ENCODE measurements at places on chromosomes 7 and 10. TPM values are rescaled to one million over a fixed set of nuclear protein-coding genes. Genes with fewer than 3 reads are reported as not detected.

- no peak overlapping the region for H3K4me3 ChIP-seq
- H3K36me3 ChIP-seq, result peaks cover 5% of the 10 kb centered on the region
- no peaks in the 10 kb centered on the region for H3K27me3 ChIP-seq
- H3K4me1 ChIP-seq, result peaks cover 10% of the 10 kb centered on the region
These were observed 24.3 kb downstream of the PTPN12 start for GRCh38 chr7:77561352-77561751.

DNA sequence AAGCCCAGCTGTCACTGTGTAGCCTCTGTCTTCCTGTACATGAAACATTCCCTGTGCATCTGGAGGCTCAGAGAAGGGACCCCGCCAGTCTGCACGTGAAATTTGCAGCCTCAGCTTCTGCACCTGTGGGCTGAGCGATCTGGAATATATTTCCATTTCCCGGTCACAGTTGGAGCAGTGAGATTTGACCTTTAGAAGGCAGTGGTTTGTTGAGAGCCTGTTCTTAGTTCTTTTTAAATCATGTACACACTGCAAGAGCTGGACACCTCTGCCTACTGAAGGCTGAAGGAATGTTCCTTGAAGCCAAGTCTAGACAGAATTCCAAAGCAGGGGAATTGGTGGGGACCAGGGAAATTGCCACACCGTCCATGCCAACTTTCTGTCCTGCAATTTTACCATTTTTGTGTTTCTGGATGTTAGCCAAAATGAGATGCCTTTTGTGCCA lies 706.6 kb downstream of the INHBA start:
- no peaks in the 10 kb centered on the region for H3K4me1 ChIP-seq
- no peak overlapping the region for H3K27ac ChIP-seq
- H3K36me3 ChIP-seq, result no peaks in the 10 kb centered on the region
- H3K27me3 ChIP-seq, result peaks cover 7% of the 10 kb centered on the region

GRCh38 chr7:2104716-2105115 lies 128.0 kb downstream of the MAD1L1 start:
- H3K36me3 ChIP-seq, result no peaks in the 10 kb centered on the region
- H3K27me3 ChIP-seq, result no peaks in the 10 kb centered on the region
- peaks cover 67% of the 10 kb centered on the region for H3K4me1 ChIP-seq
- H3K4me3 ChIP-seq, result no peak overlapping the region

- H3K27me3 ChIP-seq, result peaks cover 76% of the 10 kb centered on the region
- H3K4me3 ChIP-seq, result no peak overlapping the region
- peaks cover 8% of the 10 kb centered on the region for H3K4me1 ChIP-seq
- no peaks in the 10 kb centered on the region for H3K36me3 ChIP-seq
- H3K27ac ChIP-seq, result peak overlapping the region; percentile 1
These were observed 2.6 kb downstream of the MET start for GRCh38 chr7:116674508-116675173.

DNA sequence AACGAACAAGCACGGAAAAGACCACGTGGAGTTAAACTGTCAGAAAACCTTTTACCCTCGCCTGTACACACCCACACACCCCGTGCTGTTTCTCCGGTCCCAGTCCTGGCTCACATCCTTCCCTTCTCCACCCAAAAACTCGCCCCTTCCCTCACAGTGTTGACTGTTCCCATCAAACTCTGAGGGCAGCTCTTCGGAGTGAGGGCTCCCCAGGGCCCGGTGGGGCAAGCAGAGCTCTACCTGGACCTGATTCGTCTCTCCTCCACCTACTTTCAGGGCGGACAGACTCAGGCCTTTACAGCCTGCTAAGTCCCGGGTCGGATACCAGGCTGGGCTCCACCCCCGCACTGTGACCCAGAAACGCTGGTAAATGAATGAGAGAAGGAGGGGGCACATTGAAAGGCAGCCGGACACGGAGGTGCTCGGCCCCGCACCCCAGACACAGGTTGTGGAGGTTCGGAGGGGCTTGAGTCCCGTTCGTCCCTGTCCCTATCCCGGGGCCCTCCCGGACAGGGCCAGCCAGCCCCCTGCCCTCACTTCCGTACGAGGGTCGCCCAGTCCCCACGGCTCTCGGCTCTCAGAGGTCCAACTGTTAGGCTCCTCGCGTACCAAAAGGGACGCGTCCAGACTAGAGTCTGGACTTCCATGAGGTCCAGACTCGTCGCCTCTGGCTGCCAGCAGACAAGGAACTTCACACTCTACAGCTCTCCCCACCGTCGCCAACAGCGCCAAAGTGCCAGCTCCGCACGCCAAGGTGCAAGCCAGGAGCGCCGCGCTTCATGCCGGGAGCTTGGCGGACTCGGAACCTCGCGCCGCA lies 31.7 kb upstream of the ASL start:
- H3K27ac ChIP-seq, result no peak overlapping the region
- H3K27me3 ChIP-seq, result peaks cover 17% of the 10 kb centered on the region
- H3K4me3 ChIP-seq, result peak overlapping the region; percentile 88
- peaks cover 10% of the 10 kb centered on the region for H3K4me1 ChIP-seq

- no peaks in the 10 kb centered on the region for H3K4me1 ChIP-seq
- no peak overlapping the region for H3K27ac ChIP-seq
- peaks cover 10% of the 10 kb centered on the region for H3K27me3 ChIP-seq
These were observed 155.0 kb upstream of the GRB10 start for GRCh38 chr7:50937727-50938126.

DNA sequence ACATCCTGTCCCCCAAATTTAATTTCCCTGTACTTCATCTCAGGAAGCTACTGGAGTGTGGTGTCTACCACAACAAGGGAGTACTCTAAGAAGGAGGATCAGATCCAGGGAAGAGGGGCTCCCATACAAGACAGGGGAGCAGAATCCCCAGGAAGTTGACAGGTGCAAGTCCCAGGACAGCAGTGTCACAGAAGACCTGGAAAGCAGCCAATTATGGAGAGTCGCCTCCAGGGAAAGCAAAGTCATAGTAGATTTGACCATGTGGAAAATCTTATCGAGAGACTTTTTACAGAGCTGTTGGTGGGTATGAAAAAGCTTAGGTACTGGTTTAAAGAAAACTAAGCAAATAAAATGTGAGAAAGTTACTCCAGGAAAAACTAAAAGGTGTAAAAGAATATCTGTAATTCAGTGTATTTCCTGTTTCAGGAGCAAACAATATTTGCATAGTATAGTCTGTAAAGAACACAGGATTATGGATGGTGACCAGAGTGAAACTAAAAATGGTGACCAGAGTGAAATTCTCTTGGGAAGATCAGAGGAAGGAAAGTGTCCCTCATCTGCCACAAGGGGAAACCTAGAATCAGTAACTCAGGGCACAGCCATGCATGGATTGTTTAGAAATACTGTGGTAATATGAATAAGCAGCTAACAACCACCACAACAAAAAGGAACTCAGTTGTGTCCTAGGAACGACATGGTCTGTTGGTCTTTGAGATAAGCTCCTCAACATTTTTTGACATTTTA lies 44.5 kb downstream of the LANCL2 start:
- H3K27me3 ChIP-seq, result no peaks in the 10 kb centered on the region
- no peaks in the 10 kb centered on the region for H3K36me3 ChIP-seq
- no peak overlapping the region for H3K27ac ChIP-seq
- H3K4me1 ChIP-seq, result no peaks in the 10 kb centered on the region

DNA sequence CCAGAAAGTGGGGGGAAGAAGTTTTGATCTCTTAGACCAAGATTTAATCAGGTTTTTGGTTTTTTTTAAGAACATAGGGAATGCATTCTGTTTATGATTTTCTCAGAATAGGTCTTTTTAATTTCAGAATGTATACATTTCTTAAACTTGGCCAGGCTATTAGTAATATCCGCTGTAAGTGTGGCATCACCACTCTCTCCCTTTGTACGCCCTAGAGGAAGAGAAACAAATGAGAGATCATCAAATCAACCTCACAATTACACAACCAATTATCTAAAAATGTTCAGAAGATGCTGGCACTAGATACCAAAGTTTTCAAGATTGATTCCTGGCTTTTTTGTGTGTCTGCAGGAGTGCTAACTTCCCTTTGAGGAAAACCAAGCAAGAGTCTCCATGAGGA lies 70.0 kb downstream of the KLF6 start:
- no peaks in the 10 kb centered on the region for H3K4me1 ChIP-seq
- DNase-seq, result no peak
- no peaks in the 10 kb centered on the region for H3K36me3 ChIP-seq
- H3K27me3 ChIP-seq, result no peaks in the 10 kb centered on the region
- H3K4me3 ChIP-seq, result no peak overlapping the region

DNA sequence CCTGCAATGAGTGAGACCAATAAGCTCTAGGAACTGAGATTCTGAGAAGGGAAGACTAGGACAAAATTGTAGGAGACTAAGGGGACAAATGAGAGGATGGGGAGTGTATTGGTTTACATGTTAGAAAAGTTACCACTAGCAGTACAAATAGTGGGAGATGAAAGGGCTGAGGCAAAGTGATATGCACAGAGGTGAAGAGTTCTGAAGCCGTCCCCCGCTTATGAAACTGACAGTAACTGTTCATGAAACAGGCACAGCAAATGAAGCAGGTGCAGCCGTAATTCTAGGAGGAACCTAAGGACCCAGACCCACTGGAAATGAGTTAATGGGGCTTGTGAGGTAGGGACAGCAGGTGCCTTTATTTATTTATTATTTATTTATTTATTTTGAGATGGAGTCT lies 211.3 kb downstream of the PRKG1 start:
- no peaks in the 10 kb centered on the region for H3K4me1 ChIP-seq
- DNase-seq, result no peak
- H3K27ac ChIP-seq, result no peak overlapping the region
- H3K4me3 ChIP-seq, result no peak overlapping the region

DNA sequence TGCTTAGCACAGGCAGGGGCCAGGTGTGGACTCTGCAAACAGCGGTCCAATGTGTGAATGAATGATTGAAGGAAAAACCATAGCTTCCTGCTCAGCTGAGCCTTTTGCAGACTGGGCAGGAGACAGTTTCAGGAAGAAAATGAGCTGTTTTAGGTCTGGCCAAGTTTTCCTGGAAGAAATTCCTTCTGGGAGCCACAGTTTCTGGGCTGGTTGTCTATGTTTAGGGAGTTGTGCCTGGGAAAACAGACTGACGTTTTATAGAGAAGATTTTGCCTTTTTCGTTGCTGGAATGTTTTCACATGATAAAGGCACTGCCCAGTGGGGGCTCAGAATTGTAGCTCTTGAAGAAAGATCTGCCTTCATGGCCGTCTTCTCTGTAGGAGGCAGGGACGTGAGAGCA lies 255.1 kb downstream of the CCSER2 start:
- no peaks in the 10 kb centered on the region for H3K4me1 ChIP-seq
- no peak overlapping the region for H3K4me3 ChIP-seq
- no peak for DNase-seq
- H3K27ac ChIP-seq, result no peak overlapping the region

DNA sequence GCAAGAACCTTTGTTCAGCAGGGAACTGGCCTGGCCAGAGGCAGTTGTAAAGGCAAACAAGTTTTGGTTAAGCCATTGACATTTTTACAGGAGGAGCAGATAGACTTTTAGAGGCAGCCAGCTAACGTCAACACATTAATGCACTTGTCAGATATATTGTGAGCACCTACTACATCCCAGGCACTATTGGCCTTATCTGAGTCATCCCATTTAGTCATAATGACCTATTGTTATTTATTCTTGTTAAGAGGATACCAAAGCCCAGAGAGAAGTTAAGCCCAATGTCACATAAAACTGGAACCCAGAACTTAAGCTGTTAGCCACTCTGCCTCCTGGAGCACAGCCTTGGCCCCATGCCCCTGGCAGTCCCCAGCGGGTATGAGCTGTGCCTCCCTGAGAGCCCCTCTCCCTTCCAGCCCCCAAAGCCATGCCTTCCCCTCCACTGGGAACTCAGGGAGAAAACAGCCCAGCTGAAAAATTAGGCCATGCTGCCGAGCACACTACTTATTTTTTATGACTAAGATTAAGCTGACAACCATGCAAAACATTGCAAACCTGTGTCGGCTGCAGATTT lies 32.7 kb upstream of the TRIM8 start:
- no peak overlapping the region for H3K4me3 ChIP-seq
- H3K27me3 ChIP-seq, result no peaks in the 10 kb centered on the region
- DNase-seq, result no peak
- H3K27ac ChIP-seq, result no peak overlapping the region
- peaks cover 6% of the 10 kb centered on the region for H3K4me1 ChIP-seq
- no peaks in the 10 kb centered on the region for H3K36me3 ChIP-seq

DNA sequence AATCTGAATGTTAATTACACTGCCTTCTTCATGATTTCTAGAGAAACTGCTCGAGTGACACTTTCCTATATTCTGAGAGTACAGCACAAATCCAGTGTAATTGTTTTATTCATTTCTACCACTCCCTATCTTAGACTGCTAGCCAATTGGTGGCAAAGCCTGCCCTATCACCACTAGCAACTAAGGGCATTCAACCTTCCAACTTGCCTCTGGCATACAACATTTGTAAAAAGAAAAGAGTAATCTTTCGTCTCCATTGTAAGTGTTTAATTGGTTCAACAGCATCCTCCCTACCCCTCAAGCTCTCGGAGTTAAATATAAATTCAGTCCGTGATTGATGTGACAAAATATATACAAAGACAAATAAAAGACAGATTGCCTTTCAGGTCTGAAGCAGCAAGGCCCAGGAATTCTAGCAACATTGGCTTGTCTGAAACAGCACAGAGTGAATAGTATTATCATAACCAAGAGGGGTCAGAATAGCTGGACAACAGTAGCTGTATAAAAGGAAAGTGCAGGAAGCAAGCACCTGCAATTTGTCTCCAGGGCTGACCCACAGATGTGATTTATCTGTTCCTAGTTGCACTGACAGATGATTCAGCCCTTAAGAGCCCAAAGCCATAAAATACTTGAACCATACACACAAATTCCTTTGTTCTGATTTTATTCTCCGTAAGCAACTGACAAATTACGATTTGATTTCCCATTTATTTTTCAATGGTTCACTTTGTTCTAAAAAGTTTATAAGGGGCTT lies 47.6 kb upstream of the ANKRD1 start:
- no peaks in the 10 kb centered on the region for H3K36me3 ChIP-seq
- H3K4me3 ChIP-seq, result no peak overlapping the region
- DNase-seq, result no peak

GPRIN2 gene
- polyA plus RNA-seq, result not detected
